ENCODE measurements at places on chromosomes 6 and 20. TPM values are rescaled to one million over a fixed set of nuclear protein-coding genes. Genes with fewer than 3 reads are reported as not detected.

CCR6 gene
- 0.07 TPM for total RNA-seq

DDO gene
- total RNA-seq: 0.12 TPM

HRH3 gene
- total RNA-seq: 0.03 TPM

PTPRA gene
- 36.2 TPM for total RNA-seq

TSBP1 gene
- total RNA-seq: not detected

PEX6 gene
- 9.1 TPM for total RNA-seq

SAYSD1 gene
- 6.1 TPM for total RNA-seq
